ENCODE measurements at places on chromosomes 2 and 18.
A peak's percentile ranks its signal among the peaks of the same experiment; 100 is the strongest.

DNA sequence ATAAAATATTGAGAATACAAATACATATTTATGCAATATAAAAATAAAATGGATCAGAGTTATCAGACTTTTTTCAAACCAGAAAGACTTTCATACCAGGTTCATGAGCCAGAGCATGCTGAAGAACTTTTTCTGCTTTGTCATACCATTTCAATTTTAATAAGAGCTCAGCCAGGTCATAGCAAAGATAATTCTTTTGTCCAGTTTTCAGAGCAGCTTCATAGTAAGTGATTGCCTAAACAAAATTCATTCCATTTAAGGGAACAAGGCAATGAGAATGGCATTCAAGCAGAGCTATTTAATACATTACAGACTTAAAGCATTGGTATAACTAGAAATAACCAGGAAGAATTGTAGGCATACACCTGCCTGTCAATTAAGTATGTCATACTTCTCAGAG is 42.3 kb downstream of the TTC21B start:
- DNase-seq = peak; percentile 28

- DNase-seq = peak; percentile 57
Measured at GRCh38 chr2:44290261-44290660, 15.0 kb downstream of the SLC3A1 start.

DNA sequence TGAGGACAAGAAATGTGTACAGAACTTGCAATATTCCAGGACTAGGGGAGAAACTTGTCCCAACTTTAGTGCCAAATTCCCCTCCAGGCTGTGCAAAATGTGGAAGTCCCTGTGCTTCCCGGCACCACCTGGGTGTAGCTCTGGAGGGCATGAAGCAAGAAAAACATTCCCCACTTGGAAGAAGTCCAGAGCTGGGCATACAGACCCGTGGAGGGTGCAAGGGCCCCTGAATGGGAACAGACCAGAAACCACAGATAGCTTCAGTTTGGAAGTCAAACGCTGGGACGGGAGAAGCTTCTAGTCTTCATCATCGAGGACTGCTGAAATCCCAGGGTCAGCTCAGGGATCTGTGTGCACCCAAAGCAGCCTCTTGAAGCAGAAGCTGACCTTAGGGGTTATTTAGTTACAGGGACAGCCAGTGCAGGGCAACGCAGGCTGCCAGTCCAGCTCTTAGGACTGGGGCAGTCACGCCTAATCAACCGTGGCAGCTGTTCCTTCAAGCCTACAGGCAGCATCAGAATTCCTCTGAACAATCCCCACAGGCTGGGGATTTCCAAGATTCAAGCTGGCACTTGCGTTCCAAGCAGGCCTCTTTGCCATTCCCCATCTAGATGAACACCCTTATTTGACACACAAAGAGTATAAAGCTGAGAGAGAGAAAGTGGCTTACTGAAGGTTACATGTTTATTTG is 269.4 kb downstream of the LOXHD1 start:
- DNase-seq = no peak

- no peak for DNase-seq
Measured at GRCh38 chr2:105394951-105395611, 3.8 kb downstream of the FHL2 start.

DNA sequence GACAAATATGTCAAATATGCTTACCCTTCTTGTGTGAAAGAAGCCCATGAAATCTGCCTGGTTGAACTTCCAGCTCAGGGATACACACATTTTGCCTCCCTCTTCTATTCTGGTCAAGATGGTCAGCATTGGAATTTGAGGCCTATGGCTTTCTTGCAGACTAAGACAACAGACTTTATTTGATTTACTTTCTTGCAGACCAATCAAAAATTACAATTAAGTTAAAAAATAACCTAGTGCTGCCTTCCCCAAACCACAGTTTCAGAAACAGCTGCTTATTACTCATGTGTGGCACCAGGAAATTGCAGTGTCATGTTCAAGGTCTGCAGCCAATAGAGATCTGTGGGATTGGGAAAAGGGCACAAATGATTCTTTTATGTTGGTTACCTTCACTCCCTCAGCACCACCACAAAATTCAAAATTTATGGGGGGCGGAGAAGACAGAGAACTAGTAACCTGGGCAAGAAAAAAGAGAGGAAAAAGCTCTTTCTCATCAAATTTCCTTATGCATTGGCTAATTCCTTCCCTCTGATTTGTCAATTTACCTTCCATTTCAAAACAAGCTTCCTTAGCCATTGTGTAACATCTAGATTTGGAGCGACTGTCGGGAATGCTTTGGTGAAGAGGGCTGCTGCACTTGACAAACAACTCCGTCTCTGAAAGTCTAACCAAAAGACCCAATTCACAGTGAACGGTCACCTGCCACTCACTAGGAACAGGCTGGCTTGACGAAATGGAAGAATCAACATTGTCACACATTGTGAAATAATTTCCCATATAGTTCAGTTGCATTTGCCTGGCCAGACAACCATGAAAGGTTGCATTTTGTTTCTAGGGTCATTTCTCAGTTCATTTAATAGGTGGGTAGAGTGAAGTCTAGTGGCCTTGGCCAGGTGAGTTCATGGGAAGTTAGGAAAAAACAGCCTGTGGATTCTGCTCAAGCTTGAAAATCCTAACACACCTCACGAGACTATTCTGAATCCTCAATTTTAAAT is 100.4 kb upstream of the FZD5 start:
- peak; percentile 80 for DNase-seq

- DNase-seq = no peak
Measured at GRCh38 chr2:159501743-159502142, 114.6 kb downstream of the BAZ2B start.

DNA sequence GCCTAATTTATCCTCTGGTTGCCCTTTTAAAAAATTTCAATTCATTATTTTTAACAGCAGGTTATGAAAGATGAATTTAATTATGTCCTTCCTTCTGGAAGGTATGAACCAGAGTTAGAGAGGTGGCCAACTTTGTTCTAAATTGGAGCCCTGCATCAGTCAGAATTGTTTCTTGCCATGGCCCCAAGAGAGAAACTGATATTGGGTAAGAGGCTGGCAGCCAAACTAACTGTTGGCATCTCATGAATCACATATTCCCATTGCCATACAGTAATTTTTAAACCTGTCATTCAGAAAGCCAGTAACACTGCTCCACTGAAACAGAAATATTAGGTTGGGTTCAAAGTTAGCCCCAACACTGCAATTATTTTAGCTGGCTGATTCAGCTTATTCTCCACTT is 67.4 kb downstream of the SMAD2 start:
- peak; percentile 23 for DNase-seq

- DNase-seq = no peak
Measured at GRCh38 chr2:183671233-183671632, 547.0 kb downstream of the NUP35 start.

- no peak for DNase-seq
Measured at GRCh38 chr18:76467371-76468190, 27.5 kb downstream of the ZNF516 start.

GRCh38 chr18:54767098-54767497 is 61.2 kb upstream of the RAB27B start:
- no peak for DNase-seq

DNA sequence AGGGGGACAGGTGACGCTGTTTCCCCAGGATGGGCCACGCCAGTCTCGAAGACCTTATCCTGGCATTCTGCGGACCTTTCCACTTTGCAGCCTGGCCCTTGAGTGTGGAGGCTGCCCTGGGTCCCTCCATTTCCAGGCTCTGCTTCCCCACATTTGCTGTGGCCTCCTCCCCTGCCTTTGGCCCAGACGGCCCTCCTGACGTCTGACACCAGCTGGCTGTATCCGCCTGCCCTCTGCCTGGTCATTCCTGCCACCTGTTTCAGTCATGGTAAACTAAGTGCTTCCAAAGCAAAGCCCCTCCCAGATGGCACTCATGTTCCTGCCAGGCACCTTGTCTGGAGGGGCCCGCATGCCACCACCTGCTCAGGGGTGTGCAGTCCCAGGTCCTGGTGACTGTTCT is 95.1 kb downstream of the ASB1 start:
- no peak for DNase-seq

- no peak for DNase-seq
Measured at GRCh38 chr2:71702071-71702970, 249.0 kb downstream of the DYSF start.

DNA sequence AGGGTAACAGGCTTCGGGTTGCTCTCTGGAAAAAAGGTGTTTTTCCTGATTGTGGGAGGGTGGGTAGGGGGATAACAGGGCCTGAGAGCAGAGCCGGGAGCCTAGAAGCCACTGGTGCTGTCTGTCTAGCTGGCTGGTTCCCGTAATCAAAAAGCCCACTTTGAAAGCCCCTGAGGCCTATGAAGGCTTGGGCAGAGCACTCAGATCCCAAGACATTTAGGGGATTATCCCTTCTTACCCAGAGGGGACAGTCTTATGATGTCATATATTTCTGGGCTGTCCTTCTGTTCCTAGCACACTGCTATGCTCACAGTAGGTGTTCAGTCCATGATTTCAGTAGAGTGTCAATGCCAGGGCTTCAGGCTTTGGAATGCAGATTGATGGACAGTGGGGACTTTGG is 45.1 kb downstream of the CELF4 start:
- no peak for DNase-seq

DNA sequence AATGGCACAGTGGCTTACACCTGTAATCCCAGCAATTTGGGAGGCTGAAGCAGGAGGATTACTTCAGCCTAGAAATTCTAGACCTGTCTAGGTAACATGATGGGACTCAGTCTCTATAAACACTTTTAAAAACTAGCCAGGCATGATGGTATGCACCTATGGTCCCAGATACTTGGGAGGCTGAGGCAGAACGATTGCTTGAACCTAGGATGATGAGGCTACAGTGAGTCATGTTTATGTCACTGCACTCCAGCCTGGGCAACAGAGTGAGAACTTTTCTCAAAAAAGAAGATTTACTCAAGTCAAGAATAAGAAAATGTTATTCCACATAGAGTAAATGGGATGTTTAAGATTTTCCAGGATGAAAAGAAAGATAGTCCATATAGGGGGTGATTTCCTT is 158.6 kb downstream of the HNMT start:
- no peak for DNase-seq

DNA sequence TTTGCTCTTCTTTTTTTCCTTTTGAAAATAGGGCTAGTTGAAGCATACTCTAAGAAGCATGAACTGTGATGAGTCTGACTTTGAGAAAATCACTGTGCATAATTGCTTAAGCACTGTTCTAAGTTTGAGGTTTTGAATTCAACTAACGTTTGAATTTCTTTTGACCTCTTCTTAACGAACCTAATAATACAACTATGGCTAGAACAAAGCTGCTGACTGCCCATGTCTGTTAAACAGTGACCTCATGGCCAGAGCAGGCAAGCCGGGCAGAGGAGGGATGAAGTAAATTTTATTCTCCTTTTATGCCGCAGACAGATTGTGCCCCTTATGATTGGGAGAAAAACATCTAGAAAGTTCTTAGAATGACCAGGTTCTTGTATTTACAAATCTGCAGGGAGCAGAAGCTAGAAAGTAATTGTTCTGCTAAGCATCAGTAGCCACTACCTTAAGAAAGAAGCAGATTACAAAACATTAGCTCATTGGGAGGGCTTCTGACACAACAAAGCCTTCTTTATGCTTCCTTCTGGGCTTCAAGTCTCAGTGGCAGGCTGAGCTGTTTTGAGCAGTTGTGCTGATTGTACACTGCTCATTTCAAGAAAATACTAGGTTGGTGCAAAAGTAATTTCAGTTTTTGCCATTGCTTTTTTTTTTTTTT is 97.8 kb upstream of the RASGRP3 start:
- DNase-seq = no peak

DNA sequence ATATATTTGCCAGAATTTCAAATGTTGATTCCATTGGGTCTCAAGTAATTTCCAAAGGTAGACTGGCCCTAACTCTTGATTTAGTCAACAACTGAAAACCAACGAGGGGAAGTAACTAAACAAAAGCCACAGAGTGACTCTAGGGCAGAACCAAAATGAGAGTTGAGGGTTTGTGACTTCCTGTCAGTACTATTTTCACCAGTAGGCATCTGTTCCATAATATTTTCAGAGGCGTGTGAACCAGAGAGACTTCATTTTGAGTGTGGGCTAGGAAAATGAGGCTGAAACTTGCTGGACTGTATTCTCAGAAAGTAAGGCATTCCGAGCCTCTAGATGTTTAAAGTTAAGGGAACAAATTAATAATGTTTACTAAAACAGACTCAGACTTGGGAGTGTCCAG is 70.6 kb downstream of the GDF7 start:
- DNase-seq = no peak

DNA sequence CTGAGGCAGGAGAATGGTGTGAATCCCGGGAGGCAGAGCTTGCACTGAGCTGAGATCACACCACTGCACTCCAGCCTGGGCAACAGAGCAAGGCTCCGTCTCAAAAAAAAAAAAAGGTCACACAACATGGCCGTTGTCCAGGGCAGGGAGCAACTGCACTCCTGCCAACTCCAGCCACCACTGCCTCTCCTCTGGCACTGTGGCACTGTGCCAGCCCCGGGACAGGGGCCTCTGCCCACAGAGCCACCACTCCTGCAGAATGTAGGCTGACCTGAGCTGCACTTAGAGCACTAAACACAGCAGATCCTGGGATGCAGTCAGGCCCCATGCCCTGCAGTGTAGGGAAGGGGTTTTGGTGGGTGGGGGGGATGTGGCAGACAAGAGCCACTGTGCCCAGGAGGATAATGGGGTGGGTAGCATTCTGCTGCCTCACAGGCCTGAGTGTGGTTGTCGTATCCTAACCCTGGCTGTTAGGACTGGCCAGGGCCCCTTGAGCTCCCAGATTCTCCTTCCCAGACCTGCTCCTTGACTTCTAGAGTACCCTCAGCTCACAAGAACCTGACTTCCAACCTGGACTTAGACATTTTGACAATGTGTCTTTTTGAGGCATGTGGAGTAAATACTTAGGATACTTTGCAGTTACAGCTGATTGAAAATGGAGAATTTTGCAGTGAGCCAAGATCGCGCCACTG is 69.4 kb upstream of the SH3RF3 start:
- no peak for DNase-seq

DNA sequence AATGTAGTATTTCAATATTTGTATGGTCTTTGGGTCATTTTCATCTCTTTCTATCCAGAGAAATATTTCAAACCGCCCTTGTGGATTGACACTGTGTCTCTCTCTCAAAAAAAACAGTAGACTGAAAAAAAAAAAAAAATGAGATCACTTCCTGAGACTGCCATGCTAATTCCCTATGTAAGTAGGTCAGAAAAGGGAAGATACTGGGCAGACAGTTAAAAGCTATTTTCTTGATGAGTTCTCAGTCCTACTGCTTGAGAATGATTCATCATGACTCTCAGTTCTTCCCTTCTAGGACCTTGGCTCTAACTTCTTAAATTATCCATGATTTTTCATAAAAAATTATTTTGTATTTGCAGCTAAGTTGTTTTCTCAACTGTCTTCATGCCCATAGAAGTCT is 672.3 kb upstream of the REG3G start:
- DNase-seq = no peak

DNA sequence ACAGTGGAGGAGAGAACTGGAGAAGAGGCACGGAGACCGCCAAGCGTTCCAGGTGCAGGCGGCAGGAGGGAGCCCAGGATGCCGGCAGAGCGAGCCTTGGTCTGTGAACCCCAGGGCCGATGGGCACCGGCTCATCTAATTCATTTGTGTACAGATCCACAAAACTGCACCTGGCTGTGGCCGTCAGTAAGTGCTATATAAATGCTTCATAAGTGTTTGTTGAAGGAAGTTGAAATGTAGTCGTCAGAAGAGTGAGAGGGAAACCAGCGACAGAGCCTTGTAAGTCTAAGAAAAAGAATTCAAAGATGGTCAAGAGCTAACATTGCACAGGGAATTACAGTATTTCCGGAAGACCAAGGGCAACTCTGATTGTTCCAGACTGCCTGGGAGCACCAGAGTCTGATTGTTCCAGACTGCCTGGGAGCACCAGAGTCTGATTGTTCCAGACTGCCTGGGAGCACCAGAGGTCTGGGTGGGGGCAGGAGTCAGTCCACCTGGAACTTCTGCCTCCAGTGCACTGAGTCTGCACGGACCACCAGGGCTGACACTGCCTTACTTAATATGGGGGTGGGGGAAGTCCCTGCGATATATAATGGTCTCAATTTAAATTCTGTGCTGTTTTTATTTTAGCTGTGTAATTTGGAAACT is 112.3 kb downstream of the BCL2 start:
- DNase-seq = no peak
